ENCODE measurements at places on chromosomes 4 and X.

DNA sequence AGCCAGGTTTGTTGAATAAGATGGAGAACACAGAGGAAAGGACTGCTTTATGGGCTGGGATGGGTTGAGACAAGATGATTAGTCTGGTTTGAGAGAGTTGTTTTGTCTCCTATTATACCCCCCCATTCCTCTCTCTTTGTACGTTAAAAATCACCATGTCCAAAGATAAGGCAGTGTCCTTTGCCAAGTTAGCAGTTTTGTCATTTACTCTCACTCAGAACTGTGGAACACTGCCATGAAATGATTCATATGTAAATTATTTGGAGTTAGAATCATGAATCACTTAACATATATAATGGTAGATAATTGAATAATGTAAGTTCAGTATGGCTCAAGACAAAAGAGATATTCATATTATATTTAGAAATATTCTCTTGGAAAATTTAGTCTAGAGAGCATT lies 151.3 kb downstream of the DCLK2 start:
- DNase-seq: no peak

DNA sequence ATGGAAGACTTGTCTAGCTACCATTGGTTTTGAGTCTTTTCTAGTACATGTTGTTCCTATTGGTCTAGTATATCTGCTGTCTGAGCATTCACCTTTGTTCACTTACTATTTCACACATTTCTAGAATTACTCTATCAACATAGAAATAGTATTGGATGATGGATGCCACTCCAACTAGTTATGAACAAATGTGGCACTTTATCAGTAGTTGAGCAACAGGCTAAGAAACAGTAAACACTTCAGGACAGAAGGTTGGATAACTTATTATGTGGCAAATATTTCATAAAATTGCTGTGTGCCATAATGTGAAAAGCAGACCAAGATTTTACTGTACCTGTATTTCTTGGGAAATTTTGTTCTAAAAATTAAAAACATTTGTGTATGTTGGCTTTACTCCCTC lies 42.4 kb upstream of the GLRA3 start:
- no peak for DNase-seq

DNA sequence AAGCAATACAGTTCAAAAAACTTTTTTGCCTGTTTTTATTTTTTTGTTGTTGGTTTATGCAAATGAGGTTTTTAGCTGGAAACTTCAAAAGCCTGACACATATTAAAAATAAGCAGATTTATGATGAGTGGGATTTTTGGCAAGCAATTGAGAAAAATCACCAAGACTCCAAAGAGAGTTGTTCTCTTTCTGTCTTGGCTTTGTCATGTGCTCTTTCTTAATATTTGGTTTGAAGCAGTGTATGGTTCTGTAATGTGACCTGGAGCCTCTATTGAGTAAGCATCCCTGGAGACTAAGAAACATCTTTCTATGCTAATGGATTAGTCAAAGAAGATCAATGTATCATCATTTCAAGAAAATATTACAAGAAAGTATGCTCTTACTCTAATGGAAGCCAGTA lies 11.7 kb downstream of the TRIM2 start:
- DNase-seq: no peak

GRCh38 chr4:37517326-37517725 lies 168.8 kb downstream of the RELL1 start:
- no peak for DNase-seq

DNA sequence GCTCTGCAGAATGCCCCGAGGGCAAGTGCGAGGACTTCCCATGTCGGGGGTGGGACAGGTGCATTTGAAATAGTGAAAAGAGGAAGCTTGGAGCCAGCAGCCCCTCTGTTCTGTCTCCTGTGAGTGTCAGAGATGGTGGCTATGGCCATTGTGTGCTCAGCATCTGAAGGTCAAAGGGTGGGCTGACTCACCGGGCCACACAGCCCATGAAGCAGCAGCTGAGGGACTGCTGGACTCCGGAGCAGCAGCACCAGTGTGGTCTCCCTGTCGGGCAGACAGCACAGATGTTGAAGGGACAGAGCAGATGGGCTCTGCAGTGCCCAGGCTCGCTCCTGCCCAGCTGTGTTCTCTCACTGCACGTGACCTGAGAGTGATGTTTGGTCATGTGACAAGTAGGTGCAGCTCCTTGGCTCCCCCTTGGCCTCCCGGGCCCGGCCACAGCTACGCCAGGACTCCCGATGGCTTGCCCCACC lies 53.5 kb downstream of the TBC1D14 start:
- DNase-seq: no peak

- DNase-seq: no peak
Observed at GRCh38 chr4:139242511-139243051, 37.4 kb downstream of the MGARP start.

DNA sequence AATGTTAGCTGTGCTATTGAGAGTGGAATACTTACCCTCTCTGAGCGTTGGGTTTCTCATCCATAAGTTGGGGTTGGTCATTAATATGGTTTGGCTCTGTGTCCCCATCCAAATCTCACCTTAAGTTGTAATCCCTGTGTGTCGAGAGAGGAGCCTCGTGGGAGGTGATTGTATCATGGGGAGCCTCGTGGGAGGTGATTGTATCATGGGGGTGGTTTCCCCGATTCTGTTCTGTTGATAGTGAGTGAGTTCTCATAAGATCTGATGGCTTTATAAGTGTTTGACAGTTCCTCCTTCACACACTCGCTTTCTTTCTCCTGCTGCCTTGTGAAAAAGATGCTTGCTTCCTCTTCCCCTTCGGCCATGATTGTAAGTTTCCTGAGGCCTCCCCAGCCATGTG lies 391.1 kb downstream of the FAM133A start:
- DNase-seq: no peak

DNA sequence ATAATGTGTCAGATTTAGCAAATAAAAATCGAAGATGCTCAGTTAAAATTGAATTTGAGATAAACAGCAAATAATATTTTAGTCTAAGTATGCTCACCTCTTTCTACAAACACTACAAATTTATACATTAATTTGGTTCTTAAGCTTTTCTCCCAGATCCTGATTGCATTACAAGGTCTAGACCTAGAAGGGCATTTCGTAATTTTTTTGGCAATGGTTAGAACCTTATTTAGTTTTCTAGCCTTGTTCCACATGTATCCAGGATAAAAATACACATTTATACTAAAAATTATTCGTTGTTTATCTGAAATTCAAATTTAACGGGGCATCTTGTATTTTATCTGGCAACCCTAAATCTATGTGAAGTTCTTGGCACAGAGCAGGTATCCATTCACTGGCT lies 2.5 kb upstream of the CDKL5 start:
- DNase-seq: no peak

DNA sequence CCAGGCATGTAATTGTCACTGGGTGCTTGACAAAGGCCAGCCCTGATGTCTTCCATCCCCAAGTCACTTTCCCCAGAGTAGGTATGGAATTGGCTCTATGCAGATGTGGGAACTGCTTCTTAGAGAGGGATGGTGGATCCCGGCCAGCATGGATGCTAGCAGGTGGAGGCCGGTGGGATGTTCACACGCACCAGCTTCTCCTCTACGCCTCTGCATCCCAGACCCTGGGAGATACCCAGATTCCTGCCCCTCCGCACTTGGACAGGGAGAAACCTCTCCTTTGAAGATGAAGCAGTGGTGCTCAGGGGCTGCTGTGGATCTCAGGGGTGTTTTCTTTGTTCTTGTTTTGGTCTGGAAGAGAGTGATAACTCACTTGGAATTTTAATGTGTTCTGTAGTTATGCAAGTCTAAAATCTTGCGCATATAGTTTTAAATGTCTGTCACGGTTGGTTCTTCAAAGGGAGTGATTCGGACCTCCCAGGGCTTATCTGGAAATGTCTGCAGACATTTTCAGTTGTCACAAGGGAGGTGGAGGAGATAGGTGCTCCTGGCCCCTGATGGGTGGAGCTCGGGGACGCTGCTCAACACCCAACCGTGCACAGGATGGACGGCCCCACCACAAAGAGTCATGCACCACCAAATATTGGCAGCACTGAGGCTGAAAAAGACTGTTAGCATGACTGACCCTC lies 308.0 kb downstream of the DHRSX start:
- DNase-seq: no peak

DNA sequence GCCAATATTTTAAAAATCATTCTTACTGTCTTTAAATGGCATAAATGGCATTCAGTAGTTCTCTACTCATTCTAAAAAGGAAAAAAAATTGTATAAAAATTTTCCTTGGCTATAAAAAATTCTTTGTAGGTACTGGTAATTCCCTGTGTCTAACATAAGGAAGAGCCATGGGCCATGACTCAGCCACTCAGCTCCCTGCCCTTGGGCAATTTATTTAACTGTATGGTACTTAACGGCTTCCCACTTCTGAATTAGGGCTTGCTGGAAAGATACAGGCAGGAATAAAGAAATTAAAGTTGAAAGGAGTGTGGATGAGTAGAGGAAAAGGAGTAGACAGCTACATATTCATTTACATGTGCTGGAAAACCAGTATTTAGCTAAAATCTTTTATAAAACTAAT lies 30.6 kb downstream of the ABHD18 start:
- DNase-seq: no peak

- DNase-seq: no peak
Observed at GRCh38 chr4:71833232-71833900, 49.5 kb upstream of the GC start.

- DNase-seq: no peak
Observed at GRCh38 chrX:39018541-39018940, 217.3 kb downstream of the MID1IP1 start.

DNA sequence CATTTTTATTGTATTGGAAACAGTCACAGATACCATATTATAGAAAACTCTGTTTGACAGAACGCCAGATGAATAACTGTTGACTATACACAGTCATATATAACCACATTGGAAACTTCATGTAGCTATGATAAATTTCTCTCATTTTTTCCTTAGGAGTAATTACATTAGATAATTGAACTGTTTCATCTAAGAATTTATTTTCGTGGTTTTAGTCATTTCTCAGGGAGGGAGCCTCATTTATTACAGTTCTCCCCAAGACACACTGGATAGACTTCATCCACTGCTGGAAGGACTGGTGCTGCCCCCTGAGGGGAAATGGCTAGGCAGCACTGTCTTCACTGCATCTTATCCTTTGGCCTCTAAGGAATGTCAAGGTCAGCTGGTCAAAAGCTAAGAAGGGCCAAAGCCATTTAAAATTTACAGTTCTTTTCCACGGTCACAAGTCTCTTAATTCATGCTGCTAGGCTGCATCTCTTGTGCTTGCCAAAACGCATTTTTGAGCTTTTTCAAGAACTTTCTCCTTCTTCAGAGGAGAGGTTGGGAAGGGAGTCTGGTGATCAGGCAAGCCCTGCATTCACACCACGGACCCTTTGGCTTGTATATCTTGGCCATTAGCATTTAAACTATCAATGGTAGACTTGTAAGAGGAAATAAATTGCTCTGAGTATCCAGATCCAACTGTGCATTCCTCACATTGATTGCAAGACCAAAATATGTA lies 145.1 kb downstream of the CBR4 start:
- no peak for DNase-seq

GRCh38 chr4:169621731-169622492 lies 1.5 kb downstream of the CLCN3 start:
- no peak for DNase-seq

GRCh38 chr4:150145946-150146340 lies 67.7 kb downstream of the DCLK2 start:
- no peak for DNase-seq

DNA sequence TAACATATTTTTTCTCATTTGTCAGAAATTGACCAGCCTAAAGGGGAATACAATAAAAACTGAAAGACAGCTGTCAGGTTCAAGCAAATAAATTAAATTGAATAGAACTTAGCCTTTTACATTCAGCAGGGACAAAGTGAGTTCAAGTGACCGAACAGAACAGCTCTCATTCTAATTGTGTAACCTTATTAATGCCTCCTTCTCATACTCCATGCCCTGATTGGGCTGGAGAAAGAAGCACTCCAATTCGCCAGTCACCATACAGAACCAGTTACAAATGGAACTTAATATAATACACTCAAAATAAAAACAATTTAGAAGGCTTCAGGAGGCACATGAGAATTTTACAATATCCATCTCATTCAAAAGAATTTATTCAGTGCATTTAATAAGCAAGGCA lies 8.0 kb downstream of the PPP3CA start:
- no peak for DNase-seq

- DNase-seq: no peak
Observed at GRCh38 chr4:159111416-159111815, 8.5 kb downstream of the RAPGEF2 start.

DNA sequence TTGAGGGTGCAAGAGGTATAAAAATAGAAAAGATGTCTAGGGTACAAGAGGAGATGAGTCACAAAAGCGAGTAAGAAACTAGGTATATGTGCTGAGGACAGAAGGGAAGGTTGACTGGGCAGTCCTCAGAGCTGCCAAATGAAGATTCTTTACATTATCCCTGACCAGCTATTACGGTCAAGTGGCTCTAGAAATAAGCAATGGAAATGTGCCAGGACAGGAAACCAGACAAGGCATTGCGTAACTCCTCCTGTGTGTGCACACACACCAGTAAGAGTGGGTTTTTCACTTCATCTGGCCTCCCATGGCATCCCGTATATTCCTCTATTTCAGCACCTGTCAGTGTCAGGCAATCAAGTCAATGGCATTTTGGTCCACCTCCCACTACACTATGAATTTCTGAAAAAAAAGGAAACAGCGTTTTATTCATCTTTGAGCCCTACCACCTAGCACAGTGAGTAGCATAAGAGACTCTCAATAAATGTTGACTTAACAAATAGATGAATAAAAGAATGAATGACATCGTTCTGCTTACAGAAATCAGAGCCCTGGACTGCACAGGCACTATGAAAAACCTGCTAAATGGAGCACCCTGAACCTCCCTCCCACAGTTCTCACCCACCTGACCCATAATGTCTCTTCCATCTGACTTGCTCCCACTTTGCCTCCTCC lies 62.6 kb upstream of the KLF3 start:
- DNase-seq: no peak

DNA sequence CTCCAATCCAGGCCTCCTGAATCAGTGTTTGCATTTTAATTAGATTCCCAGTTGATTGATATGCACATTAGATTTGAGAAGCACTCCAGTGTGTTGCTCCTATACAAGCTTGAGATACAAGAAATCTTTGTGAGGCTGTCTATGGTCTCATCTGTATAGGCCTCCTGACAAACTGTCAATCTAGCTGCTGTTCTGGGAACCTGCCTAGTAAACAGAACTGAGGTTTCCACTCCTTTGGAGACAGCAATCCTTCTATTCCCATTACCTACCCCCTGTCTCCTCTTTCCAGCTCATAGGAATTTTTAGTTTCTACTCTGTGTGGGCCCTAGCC lies 306.1 kb upstream of the EMCN start:
- no peak for DNase-seq

- DNase-seq: no peak
Observed at GRCh38 chr4:34323549-34324320, 1920.6 kb downstream of the ARAP2 start.

- no peak for DNase-seq
Observed at GRCh38 chr4:136036744-136037143, 1495.5 kb downstream of the PCDH18 start.

DNA sequence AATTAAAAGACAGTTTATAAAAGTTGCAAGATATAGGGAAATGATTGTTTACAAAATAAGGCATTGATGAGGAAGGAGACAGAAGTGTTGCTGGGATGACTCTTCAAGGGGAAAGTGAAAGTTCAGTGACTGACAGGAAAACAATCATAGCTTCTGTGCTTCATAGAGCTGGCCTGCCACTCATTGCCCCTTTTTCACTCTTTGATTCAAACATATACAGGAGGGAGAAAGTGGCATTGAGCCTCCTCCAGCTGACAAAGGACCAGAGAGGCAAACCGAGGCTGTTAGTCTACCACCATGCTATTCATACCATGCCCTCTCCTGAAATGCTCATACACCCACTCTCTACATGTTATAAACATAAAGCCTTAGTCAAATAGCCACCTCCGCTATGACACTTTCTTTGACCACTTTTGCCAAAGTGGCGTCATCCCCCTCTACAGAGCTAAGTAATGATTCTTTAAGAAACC lies 79.2 kb upstream of the ATOH1 start:
- no peak for DNase-seq
